ENCODE measurements at places on chromosomes 5 and 9.

- no peak for DNase-seq
Measured at GRCh38 chr5:5330728-5331452, 91.6 kb upstream of the ICE1 start.

DNA sequence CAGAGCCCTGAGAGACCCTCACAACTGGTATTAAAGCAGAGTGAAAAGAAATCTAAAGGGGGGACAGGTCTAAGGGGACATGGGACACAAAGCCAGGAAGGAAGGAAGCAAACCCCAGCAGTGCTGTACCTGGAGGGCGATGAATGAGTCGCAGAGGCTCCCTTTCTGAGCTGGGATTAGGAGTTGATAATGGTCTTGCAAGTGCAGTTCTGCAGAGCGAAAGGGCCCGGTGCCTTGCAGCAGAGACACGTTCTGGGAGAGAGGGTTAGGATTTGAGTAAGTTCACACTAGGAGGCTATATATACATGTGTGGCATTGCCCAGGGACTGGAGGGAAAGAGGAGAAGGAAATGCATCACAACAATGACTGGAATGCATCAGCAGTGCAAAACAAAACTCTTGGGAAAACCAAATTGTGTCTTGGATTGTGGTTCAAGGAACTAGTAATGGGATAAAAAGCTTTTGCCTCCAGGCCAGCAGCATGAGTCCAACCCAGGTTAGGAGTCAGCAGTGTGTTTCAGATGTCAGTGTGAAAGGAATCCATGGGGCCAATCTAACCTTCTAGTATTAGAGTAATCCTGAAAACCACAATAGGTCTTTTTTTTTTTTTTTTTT, 38.8 kb upstream of the LIFR start:
- DNase-seq, result peak; percentile 82

DNA sequence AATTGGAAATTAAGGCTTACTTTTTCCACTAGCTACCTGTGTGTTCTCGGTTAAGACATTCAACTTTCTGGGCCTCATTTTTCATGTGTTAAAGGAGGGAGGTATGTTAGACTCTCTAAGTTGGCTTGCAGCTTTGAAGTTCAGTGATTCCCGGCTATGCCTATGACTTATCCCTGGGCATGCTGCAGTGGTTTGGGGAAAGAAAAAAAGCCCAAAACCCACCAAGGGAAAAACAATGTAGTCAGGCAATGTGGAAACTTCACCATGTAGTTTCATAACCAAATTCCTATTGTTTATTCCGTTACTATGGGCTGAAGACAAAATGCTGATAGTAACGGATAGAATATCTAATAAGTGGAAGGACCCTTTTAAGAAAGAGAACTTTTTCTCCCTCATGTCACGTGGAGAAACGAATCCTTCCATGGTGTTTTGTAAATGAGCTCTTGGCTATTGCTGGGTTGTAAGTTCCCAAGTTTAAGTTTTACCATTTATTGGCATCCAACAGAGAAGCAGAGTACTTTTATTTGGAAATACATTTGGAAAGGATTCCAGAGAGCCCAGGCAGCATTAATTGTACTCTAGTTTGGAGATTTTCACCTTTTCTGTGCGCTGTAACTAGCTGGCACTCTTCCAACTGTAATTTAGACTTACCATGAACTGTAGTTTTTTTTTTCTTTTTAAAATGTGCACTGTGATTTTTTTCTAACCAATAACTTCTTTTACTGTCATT, 84.9 kb upstream of the MPDZ start:
- no peak for DNase-seq

- no peak for DNase-seq
Measured at GRCh38 chr5:68423154-68423811, 207.7 kb downstream of the PIK3R1 start.

DNA sequence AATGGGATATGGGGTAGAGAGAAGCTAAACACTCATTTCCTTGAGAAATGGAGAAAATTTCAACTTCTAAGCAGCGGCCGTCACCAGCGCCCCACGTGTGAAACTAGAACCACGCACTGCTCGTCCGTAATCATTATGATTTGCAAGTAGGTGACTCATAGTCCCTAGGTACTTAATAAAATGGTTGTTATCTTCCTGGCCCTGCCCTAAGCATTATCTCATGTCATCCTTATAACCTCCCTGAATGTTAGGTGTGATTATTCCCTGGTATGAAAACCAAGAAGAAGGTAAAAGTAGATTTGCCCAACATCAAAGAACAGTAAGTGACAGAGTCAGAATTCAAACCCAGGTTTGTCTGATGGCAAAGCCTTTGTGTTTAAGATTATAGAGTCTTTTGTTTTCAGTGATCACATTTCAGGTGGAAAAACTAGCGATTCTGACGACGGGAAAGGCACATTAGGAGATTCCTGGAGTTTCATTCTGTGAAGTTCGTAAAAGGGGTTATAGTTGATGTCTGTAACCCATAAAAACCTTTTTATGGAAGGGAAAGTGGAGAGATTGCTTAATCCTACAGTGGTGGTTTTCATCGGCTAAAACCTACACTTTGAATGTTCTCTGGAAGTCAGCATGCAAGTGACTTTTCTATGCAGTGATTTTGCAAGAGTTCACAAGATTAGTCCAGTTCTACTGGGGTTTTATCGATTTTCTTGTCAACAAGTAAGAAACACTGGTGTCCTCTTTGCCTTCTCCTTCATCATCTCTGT, 202.9 kb upstream of the WWC1 start:
- DNase-seq, result peak; percentile 66

DNA sequence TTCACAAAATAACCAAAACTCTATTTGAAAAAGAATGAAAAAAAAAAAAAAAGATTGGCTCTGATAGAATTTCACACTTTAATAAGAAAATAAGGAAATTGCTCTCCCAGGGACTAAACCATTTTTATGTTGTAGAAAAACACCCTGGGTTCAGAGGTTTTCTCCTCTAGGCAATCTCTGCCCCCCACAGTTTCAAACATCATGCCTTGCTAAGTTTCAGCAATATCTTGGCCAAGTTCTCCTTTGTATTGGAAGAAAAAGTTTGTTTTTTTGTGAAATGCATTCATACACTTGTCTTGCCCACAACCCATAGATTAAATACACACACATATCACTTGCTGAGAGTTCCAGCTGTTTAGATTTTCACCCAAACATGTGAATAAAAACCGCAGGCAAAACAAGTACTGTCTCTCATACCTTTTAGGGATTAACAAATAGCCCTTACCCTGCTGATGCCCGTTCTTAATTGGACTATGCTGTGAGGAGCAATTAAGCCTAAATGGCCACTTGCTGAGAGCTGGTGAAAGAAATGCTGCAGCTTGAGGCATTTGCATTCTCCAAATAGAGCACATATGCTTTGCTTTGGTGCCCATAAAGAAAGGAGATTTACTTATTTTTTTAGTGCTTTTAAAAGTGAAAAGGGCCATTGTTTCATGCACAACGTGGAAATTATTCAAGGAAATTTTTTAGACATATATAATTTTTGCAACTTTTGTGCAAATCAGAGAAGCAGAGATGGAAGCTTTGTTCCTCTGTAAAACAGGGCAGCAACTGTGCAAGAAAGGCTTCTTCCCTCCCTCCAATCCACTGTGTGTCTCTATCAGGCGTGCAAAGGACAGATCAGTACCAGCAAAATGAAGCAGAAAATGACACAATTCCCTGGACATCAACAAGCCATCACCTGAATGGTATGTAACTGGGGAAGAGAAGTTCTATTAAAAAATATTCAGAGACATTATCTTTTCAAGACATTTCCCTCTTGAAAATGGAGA, 262.4 kb upstream of the KIF2A start:
- DNase-seq, result no peak

GRCh38 chr9:114112778-114113584, 13.9 kb upstream of the KIF12 start:
- peak; percentile 33 for DNase-seq
